H54 (cell line): ENCODE measurements at places on chromosomes 4 and X.
A peak's percentile ranks its signal among the peaks of the same experiment; 100 is the strongest.

GRCh38 chrX:118024482-118024881, 92.1 kb downstream of the KLHL13 start:
- no peak for DNase-seq

GRCh38 chr4:149751174-149751573, 64.5 kb downstream of the IQCM start:
- no peak for DNase-seq

DNA sequence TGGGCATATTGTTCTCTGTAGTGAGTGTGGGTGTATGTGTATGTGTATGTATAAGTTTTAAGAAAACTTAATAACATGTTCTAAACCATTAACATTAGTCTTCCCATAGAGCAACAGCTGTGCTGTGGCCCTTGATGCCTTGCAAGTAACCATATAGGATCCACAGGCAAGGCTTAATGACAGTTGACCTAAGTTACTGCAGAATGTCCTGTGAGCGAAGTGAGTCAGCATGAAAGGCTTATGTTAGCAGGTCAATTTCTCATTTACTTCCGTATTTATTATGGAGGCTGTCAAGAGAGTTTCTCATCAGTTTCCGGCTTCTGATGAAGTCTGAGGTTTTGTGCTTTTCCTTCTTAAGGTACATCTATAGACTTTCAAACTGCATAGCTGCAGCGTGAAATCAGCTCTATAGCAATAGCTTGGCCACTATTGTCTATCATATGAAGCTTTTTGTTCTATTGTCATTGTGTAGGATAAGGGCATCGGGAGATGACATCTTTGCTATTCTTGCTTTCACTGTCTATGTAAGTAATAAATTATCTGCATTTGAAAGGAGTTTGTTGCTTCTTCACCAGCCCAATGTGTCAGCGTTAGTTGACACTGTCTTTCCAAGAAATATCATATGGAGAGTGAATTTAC, 1153.4 kb upstream of the AGA start:
- DNase-seq: no peak

DNA sequence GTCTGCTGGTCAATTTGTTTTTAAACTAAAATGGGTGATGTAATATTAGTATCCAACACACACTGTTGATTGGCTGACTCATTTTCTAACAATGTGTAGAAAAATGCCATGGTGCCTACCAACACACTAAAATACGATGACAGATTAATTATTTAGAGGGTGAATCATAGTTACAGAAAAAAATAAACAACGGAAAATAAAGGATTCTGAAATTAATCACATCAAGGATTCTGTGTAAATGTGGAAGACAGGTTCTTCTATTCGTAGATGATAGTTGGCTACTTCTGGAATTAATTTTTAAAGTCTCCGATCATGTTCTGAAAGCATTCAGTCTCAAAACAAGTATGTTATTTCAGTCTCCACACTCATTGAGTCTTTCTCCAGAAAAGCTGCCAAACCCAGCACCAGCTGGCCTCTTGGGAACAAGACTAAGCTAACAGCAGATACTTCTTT, 8.2 kb upstream of the IQCM start:
- DNase-seq: peak; percentile 6

GRCh38 chr4:110475881-110476818, at the start of gene ENPEP:
ENPEP (plus strand) TSS chr4:110476155; CDS start chr4:110476415, 260 bp downstream.
- DNase-seq: no peak

DNA sequence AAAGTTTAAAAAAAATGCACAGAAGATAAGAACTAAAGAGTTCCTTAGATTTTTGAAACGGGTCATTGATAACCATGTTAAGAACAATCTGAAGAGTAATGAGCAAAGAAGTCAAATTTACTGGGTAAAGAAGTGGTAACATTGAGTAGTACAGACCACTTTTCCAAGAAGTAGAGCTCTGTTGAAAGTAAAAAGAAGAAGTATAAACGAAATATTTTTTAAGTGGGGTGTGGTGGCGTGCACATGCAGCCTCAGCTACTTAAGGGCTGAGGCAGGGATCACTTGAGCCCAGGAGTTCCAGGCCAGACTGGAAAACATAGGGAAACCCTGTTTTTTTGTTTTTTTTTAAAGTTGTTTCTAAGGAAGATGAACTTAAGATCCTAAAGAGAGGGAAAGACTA, 68.5 kb downstream of the UBA6 start:
- no peak for DNase-seq

DNA sequence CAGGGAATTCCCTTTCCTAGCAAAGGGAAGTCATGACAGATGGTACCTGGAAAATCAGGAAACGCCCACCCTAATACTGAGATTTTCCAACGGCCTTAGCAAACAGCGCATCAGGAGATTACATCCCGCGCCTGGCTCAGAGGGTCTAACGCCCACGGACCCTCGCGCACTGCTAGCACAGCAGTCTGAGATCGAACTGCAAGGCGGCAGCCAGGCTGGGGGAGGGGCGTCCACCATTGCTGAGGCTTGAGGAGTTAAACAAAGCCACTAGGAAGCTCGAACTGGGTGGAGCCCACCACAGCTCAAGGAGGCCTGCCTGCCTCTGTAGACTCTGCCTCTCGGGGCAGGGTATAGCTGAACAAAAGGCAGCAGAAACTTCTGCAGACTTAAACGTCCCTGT, 507.7 kb downstream of the ZIC3 start:
- DNase-seq: no peak

- DNase-seq: peak; percentile 19
Measured at GRCh38 chr4:83207497-83208101, 77.0 kb downstream of the COQ2 start.

GRCh38 chr4:77044461-77045150, 31.2 kb downstream of the CCNI start:
- DNase-seq: no peak

- no peak for DNase-seq
Measured at GRCh38 chr4:184280137-184280536, 62.5 kb upstream of the ENPP6 start.

GRCh38 chr4:69362351-69362750, 82.1 kb downstream of the UGT2B28 start:
- no peak for DNase-seq

DNA sequence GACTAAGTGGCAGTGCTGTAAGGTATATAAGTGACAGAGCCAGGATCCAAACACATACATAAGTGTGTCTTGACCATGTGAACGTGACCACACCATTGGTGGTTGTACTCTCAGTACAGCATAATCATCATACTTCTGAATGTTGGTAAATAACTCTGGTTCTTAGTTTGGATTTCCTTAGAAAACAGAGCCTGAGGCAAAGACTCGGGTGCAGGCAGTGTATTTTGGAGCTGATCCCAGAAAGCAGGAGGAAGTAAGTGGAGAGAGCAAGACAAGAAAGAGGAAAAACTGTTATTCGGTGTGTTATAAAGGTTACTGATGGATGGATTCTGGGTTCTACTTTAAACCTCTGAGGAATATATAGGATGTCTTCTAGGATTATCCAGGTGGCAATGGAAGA, 127.9 kb downstream of the SLC39A8 start:
- DNase-seq: no peak

- DNase-seq: no peak
Measured at GRCh38 chrX:153492543-153492942, 2.2 kb upstream of the BGN start.

- DNase-seq: no peak
Measured at GRCh38 chr4:147786031-147786430, 54.1 kb downstream of the ARHGAP10 start.

DNA sequence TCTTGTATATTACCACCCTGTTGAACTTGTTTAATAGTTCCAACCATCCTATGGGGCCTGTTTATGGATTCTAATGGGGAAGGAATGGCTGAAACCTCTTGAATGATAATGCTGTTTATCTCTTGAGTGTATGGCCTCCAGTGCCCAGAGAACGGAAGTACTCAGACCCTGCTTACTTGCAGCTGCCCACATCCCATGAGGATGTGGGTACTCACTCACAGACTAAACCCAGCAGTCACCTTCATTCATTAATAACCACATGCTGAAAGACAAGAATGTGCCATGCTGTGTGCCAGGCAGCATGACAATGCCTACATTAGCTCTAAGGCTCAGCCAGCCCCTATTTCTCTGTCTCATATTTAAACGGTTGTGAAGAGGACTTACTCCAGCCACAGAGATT, 5.9 kb upstream of the ARMCX5 start:
- DNase-seq: no peak

- no peak for DNase-seq
Measured at GRCh38 chrX:44705817-44706551, 137.8 kb upstream of the DUSP21 start.

DNA sequence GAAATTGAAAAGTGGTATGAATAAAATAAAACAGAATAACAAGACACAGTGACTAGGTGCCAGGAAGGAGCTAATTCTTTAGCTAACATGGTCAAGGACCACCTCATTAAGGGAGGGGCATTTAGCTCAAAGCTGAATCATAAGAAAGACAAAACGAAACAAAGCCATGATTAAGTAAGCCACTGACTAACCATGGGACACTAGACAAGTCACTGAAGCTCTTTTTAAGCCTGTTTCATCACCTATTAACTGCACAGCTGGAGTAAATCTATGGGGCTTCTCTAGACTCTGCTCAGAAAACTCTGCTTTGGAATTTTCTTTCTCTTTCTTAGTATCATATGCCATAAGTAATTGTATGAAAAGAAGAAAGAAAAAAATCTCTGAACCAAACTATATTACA, 49.8 kb upstream of the C1QTNF7 start:
- no peak for DNase-seq

GRCh38 chrX:132231587-132231986, 12.3 kb upstream of the RAP2C start:
- DNase-seq: no peak

DNA sequence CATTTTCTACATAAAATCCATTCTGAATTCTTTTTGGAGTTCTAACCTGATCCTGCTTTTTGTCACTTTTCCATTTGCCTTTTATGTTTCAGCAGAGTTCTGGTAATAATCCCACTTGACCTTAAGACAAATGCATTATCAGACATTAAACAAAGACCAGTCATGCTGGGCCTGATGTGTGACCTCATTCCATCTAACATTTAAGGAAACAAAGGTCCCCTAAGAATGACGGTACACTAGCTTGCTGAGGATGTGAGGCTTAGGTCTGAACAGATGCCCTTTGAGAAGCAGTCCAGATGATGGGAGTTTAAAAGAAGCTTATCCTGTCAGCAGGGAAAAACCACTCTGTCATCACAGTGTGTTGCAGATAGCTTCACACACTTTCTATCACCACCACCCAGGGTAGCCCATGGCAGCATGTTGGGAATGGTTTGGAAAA, 38.1 kb upstream of the PDE5A start:
- no peak for DNase-seq

DNA sequence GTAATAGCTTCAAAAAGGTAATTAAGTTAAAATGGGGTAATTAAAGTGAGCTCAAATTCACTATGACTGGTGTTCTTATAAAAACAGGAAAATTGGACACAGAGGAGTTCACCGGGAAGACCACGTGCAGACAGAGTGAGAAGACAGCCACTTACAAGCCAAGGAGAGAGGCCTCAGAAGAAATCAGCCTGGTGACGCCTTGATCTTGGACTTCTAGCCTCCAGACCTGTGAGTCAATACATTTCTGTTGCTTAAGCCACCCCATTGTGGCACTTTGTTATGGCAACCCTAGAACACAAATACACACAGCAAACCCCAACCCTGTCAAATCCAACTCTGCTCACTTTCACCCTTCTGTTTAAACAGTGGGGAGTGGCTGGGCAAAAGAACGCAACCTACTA, 4.1 kb upstream of the CD38 start:
- DNase-seq: no peak

DNA sequence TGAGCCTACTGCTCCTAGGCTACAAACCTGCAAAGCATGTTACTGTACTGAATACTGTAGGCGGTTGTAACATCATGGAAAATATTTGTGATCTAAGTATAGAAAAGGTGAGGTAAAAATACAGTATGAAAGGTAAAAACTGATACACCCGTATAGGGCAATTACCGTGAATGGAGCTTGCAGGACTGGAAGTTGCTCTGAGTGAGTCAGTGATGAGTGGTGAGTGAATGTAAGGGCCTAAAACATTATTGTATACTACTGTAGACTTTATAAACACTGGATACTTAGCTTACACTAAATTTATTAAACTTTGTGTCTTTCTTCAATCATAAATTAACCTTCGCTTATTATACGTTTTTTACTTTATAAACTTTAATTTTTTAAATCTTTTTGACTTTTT, 3.7 kb downstream of the KIF4A start:
- DNase-seq: no peak

GRCh38 chr4:179292468-179292867, 1850.2 kb upstream of the AGA start:
- no peak for DNase-seq

DNA sequence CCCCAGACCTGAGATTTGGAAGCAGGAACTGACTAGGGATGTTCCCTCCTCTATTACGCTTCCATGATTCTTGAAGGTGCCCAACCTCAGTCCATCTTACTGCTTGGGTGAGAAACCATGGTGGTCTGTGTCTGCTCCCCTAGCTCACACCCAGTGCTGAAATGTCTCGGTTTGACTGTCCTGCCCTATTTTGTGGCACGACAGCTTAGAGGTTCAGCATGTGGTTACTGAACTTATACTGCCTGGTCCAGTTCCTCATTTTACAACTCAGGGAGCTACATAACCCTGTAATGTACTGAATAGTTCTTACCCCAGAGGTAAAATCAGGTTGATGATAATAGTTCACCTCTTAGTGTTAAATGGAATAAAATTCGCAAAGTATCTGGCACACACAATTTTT, 203.1 kb downstream of the RBM46 start:
- no peak for DNase-seq

- no peak for DNase-seq
Measured at GRCh38 chr4:2712261-2712842, 43.8 kb downstream of the TNIP2 start.

DNA sequence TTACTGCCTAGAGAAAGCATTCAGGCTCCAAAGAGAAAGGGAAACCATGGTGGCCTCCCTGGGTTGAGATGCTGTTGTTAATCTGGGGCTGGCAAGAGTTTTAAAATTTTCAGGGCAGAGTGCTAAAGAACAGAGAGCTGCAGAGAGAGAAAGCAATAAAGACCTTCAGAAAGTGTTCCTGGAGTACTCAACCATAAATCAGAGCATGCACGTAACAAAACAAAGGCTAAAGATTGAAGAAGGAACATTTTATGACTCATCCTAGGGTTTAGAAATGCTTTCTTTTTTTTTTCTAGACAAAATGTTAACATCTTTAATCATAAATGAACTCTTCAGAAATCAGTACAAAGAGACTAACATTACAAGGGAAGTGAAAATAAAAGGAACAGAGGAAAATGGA, 562.3 kb upstream of the NDST4 start:
- no peak for DNase-seq

DNA sequence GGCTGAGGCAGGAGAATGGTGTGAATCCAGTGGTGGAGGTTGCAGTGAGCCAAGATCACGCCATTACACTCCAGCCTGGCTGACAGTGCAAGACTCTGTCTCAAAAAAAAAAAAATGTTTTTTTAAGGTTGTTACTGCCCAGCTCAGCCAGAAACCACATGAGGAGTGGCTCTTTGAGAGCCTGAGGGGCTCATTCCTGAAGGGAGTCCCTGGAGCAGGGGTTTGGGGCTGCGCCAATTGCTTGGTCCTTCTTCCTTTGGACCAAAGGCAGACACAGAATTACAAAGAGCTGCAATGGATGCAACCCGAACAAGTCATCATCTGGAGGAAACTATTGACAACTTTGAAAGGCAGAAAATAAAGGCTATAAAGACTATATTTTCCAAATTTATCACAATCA, 60.6 kb upstream of the WWC2 start:
- no peak for DNase-seq
